CD4-positive, alpha-beta T cell treated with Interferon gamma for 1 hour (primary cell): ENCODE measurements at places on chromosomes 7 and 10.

GRCh38 chr10:80518143-80518806, 19.4 kb upstream of the SH2D4B start:
- DNase-seq = no peak

GRCh38 chr7:49425277-49425818, 348.1 kb upstream of the VWC2 start:
- no peak for DNase-seq

- no peak for DNase-seq
These were observed 4.0 kb downstream of the VENTX start for GRCh38 chr10:133241501-133242205.

GRCh38 chr10:5744849-5745248, 60.2 kb downstream of the TASOR2 start:
- no peak for DNase-seq
